ENCODE measurements at places on chromosomes 3 and 15.

- DNase-seq = no peak
These were observed 492.2 kb downstream of the CNTN3 start for GRCh38 chr3:74122281-74122680.

- DNase-seq = no peak
These were observed 21.3 kb downstream of the KLHL6 start for GRCh38 chr3:183534249-183534648.

DNA sequence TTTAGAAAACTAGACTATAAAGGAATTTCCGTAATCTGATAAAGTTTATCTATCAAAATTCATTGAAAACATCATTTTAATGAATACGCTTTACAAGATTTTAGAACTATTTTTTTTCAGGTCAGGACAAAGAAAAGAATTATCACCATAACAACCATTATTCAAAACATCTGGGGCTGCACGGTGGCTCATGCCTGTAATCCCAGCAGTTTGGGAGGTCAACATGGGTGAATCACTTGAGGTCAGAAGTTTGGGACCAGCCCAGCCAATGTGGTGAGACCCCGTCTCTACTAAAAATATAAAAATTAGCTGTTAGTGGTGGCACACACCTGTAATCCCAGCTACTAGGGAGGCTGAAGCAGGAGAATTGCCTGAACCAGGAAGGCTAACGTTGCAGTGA, 260.4 kb downstream of the WNT5A start:
- no peak for DNase-seq

DNA sequence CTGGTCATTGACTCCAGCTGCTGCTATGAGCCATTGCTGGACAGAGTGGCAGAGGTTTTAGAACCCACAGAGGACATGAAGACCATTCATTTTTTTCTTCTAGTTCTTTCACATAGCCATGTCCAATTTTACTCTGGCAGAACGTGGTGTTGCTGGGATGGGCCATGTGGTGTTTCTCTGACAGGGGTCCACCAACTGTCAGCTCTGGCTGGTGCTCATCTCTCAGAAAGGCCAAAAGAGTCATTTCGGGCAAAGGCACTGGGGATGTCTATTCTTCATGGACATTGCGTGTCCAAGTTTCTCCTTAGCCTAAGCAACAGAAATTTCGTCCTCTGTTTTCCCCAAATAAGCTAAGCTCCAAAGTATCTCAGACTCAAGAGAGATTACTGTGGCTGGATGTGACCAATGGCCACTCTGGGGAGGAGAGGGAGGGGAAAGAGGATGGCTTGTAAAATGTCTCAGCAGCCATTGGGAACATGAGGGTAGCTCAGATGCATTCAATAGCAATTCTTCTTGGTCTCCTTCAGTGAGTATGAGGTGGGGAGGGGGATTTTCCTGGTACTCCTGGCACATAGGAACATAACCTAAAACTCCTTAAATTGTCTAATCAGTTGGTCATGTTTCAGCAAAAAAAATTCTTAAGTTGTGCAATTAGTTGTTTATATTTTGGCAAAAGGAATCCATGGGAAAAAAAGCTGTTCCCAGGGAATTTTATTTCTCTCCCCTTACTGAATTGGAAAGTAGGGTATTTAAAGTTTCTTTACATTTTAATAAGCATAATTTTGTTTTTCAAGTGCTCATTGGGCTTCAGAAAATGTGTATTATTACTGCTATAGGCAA, 131.6 kb upstream of the MITF start:
- no peak for DNase-seq

DNA sequence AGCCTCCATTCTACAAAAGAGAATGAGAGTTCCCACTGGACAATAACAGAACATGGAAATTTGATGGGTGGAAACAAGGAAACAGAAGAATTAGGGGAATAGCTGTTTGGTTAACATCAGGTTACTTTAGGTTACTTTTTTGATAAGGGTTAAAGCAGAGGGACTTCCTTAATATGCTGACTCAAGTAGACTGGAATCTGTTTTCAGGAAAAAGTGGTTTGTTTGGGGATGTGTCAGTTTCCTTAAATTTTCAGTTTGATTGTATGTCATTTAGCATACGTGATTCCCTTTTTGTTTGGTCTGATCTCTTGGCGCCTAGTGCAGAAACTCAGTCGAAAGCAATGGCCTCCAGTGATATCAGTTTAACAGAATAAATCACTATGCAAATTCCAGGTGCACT, 411.8 kb upstream of the GRM7 start:
- DNase-seq = no peak

DNA sequence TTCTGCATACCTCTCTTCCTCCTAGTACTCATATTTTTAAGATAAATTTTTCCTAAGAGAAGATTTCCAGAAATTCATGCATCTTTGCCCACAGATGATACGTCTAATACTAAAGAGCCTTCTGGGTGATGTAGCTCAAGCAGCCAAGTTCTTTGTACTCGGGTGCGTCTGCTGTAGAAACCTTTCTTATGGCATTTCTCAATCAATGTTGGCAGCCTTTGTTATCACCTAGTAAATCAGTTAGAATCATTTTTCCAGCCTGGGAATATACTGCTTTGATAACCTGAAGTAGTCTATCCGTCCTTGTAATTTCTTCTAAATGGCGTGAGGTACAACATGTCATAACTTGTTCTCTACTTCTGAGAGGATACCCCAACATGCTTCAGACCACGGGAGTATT, 104.5 kb downstream of the GOLIM4 start:
- DNase-seq = no peak

GRCh38 chr3:195701042-195701915, 19.5 kb upstream of the MUC20 start:
- no peak for DNase-seq

DNA sequence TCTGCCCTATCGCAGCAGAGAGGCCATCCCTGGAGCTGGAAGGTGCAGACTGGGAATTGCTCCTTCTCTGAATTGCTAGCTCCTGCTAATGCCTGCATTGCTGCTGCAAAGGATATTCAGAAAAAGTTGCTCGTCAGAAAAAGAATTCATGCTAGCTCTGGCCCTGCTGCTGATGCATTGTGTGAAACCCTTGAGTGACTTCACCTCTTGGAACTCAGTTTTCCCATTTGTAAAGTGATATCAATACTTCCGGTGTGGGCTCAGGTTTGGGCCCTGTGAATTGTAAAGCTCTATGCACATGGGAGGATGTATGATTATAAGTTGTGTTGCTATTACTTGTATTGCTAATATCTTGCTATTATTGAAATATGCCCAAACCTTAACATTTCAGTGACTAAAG, 11.4 kb downstream of the SQOR start:
- peak; percentile 58 for DNase-seq

GRCh38 chr3:112751061-112751460, 95.6 kb downstream of the CD200R1L start:
- DNase-seq = no peak

DNA sequence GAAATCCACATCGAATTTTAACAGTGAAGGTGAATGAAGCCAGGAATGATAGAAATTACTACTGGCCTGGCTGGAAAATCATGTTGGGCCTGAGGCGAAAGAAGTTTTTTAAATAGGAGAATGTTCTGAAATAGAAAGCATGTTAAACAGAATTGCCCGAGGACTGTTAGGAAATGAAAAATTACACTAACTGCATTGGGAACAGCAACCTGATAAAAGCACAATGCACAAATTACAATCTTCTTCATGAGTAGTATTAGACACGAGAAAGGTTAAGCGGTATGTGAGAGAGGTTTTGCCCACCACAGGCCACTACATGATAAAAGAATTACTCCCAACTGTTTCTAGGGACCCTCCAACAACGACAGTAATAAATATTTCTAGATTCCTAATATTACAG, 18.9 kb downstream of the GBE1 start:
- DNase-seq = no peak

- peak; percentile 58 for DNase-seq
These were observed 196.8 kb upstream of the MBNL1 start for GRCh38 chr3:152071924-152072323.

DNA sequence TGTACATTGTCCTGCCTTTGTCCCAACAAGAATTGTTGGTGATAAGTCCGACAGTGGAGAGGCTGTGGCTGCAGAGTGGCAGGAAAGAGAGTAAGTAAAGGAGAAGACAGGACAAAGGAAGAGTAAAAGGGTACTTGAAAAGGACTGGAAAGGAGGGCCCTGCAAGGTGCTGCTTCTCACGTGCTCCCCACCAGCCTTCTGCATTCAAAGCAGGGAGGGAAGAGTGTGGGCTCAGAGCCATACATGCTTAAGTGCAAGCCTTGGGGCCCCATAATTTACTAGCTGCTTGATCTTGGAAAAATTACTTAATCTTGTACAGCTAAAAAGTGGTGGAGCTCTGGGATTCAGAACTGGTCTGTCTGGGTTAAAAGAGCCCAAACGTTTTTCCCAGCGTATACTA, 29.9 kb downstream of the MME start:
- no peak for DNase-seq

DNA sequence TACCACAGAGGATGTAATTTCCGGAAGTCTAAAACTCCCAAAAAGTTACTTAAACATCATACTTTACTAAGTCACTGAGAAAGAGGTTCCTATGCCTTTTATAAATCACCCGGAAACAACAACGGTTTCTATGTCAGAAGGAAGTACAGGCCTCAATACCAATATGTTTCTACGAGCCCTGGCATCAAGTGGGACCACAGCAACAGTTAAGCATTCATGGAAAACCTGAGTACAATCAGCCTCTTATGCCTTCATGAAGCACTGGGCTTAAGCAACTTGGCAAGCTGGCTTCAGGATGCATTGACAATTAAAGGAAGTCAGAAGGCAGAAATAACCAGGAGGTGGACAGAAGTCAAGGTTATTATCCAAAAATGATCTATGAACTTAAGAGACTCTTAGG, 19.1 kb upstream of the B3GNT5 start:
- DNase-seq = no peak

DNA sequence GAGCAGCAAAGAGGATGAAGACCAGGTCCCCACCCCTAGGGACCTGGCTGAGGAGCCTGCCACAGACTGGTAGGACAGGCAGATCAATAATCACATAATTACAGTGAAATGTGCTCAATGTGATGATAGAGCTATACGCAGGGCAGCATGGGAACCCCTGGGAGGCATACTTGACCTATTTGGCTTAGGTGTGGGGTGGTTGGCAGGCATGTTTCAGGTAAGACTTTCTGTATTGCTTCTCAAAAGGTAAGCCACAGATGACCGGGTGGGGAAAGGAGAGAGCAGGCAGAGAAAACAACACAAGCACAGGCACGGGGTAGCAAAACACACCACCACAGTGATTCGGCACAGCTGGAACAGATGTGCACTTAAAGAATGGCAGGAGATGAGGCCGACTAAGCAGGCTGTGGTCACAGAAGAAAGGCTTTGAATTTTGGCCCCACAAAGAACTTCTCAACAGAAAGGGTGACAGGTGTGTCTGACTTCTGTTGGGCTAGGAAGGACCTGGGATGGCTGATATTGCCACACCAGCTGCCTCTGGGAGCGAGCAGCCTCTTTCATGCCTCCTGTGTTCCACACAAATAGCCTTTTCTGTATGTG, 64.1 kb downstream of the ABCC5 start:
- DNase-seq = no peak

DNA sequence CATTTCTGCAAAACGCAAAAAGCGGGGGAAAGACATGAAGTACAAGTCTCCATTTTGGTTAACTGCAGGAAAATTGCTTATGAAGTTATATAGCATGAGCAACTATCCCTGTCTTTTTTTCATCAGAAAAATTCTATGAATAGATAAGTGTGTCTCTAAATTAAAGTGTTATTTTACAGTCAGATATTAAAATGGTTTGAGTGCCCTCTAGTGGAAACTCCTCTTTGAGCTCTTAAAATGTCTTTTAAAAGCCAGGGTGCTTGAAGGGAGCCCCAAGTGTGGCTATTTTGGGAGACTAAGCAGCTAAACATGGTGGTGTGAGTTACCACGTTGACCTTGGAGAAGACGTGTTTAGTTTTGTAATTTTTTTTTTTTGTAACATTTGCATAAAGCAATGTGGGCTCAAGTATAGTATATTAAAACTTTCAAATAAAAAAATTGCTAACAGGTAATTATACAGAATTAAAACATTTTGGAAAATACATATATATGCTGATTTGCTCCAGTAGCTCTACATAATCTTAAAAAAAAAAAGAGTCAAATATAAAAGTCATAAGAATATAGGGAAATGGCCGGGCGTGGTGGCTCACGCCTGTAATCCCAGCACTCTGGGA, 77.2 kb downstream of the PPP2R3A start:
- peak; percentile 35 for DNase-seq

DNA sequence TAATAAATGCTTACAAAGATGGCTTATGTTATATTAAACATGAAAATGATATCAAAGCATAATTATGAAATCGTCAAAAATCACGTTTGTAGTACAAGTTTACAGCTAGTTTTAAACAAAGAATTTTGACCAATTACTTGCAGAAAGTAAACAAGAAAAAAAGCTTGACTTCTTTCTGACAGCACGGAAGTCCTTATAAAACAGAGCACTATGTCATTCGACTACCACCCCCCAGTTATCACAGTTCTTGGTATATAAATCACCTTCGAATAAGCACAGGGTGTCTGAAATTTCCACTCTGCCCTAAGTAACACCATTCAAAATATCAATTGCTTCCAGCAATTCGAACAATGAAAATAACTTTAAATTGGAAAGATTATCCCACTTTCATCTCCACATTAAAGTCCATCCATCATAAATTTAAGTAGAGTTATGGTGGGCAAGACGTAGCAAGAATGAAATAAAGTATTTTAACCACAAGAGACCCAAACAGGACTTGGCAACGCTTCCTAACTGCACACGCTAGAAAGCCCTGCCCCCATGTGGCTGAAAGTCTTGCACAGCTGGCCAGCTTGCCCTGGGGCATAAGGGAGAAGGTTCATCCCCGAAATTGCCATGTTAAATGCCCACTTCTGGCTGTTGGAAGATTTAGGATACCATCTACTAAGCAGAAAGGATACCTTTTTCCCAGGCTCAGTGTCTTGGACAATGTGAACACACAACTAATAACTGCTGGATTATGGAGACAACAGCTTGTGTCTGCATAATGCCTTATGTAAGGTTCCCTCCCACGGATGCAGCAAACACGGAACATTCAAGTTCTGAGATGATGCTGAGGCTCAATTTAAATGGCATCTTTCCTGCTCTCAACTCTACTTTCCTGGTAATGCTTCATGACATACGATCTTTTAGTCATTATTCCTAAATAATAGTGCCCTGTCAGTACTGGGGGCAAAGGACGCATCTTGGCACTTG, 116.4 kb upstream of the TJP1 start:
- no peak for DNase-seq

DNA sequence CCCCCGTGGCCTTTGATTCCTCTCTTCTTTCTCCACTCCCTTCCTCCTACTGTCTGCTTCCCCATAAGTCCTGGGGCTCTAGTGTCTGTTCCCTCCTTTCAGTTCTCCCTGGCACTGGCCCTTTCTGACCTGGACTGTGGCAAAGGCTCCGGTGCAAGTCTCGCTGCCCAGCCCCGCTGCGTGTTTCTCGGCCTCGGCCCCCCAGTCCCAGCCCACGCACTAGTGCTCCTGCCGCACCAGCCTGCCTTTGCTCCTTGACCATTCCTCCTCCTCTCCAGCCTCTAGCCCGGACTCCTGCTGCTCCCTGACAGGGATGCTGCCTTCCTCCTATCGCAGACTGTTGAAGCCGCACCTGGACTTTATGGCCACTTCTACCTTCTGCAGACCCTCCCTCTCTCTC, 2.1 kb downstream of the TM6SF1 start:
- DNase-seq = no peak

Measured in activated CD4-positive, alpha-beta T cell treated with anti-CD3 and anti-CD28 coated beads, Interleukin-2, Interleukin-4, amounts not matched to agents 100 ng/mL and 50 ng/mL, durations not matched to agents 16 hours and 8 hours (primary cell).